ENCODE measurements at places on chromosomes 7 and 10. TPM values are rescaled to one million over a fixed set of nuclear protein-coding genes. Genes with fewer than 3 reads are reported as not detected.

GRCh38 chr10:30398193-30398592, 35.8 kb upstream of the MAP3K8 start:
- DNase-seq = no peak

- peak; percentile 74 for DNase-seq
Observed at GRCh38 chr10:121325490-121326231, 272.6 kb downstream of the FGFR2 start.

GRCh38 chr10:48253970-48254657, 20.4 kb downstream of the FRMPD2 start:
- DNase-seq = peak; percentile 28

- no peak for DNase-seq
Observed at GRCh38 chr10:89887830-89888229, 186.4 kb downstream of the KIF20B start.

- DNase-seq = peak; percentile 30
Observed at GRCh38 chr10:30000802-30001571, 58.4 kb downstream of the JCAD start.

- DNase-seq = no peak
Observed at GRCh38 chr7:70660819-70661191, 471.1 kb upstream of the GALNT17 start.

Gene STEAP2
- total RNA-seq = 8.2 TPM

- DNase-seq = no peak
Observed at GRCh38 chr7:17385612-17386011, 87.2 kb downstream of the AHR start.

GRCh38 chr10:16713290-16713689, 103.9 kb downstream of the RSU1 start:
- DNase-seq = no peak

Gene FAM180A
- not detected for total RNA-seq

Gene LBX1
- total RNA-seq = not detected

Gene IFIT1B
- not detected for total RNA-seq

Gene GPR26
- not detected for total RNA-seq

DNA sequence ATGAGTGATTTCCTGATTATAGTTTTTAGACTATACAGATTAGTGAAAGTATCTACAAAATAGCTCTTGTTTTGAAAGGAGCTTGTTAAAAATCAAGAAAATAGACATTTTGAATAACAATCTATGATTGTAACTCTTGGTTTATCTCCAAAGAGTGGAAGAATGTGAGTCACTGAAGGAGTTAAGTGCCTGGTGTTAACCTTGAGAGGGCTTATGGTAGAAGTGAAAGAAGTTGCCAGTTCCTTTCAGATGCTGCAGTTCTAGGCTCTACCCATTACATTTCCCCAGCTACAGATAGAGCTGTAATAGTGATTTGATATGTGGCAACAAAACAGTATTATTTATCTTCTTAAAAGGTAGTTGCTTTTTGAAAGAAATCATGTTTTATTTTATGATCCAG, 12.7 kb downstream of the NRBF2 start:
- no peak for DNase-seq

DNA sequence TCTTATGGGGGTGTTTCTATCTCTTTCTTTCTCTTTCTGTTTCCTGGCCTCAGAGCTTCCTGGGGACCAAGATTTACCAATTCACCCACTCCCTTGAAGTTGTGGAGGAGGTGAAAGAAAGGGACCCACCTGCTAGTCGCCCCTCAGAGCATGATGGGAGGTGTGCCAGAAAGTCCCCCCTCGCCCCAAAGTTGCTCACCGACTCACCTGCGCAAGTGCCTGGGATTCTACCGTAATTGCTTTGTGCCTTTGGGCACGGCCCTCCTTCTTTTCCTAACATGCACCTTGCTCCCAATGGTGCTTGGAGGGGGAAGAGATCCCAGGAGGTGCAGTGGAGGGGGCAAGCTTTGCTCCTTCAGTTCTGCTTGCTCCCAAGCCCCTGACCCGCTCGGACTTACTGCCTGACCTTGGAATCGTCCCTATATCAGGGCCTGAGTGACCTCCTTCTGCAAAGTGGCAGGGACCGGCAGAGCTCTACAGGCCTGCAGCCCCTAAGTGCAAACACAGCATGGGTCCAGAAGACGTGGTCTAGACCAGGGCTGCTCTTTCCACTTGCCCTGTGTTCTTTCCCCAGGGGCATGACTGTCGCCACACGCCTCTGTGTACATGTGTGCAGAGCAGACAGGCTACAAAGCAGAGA, 12.2 kb downstream of the AQP1 start:
- no peak for DNase-seq

Gene MMD2
- total RNA-seq = not detected

Gene NRCAM
- total RNA-seq = 0.61 TPM

Gene CUX1
- total RNA-seq = 48.3 TPM

Gene SEMA3A
- total RNA-seq = 9.4 TPM

Gene HOXA3
- total RNA-seq = 27.8 TPM

Gene TDRD1
- total RNA-seq = not detected

GRCh38 chr7:542713-543500, 23.3 kb upstream of the PDGFA start:
- DNase-seq = peak; percentile 39

DNA sequence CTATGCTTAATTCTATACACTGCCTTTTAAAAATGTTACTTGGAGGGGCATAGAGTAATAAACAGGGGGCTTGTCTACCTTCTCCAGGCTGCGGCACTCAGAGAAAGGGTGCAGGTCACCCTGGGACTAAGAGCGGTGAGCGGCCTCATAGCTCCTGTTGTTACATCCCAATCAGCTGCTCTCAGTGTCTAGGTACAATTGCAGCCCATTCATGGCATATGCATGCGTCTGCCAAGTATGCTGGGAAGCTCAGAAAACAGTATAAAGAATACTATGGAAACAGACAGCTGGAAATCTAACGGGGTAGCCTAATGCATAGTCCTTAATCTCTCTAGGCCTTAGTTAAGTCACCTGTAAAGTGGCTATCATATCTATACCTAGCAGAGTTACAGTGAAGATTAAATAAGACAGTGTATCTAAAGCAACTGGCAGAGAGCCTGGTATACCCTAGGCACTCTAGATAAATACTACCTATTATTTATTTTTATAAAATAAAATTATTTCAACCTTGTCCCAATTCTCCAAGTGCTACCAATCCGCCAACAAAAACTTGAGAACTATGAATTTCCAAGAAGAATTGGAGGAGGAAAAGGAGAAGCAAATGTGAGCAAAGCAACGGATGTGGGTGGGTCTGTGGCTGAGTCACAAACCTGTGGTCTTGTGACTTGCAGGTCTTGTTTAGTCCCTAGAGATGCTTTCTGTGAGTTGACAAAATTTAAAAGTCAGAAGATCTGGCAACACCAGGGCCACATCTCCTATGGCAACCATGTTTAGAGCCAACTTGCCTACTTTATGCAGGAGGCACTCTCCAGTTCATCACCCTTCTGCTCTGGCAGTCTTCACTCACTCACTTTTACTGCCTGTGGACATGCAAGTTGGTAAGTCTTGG, 183.0 kb downstream of the RAPGEF5 start:
- peak; percentile 63 for DNase-seq

DNA sequence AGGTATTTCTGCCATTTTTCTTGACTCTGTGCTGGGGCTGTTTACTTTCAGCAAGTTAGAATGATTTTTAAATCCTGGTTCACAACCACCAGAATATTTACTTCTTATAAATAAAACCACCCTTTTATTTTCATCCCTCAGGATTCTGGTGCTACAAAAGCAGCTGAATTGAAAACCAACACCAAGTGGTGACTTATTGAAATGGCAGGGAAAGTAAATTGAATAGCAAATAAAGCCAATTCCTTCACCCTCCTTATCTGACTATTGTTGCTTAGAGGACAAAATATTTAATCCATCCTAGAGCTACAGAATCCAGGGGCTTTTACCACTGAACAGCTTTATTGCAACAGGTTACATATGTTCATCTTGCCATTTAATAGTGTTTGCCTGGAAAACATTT, 828.6 kb upstream of the GHITM start:
- no peak for DNase-seq

GRCh38 chr7:153522261-153522660, 529.9 kb upstream of the DPP6 start:
- no peak for DNase-seq

GRCh38 chr10:26950934-26951333, 90.2 kb upstream of the ABI1 start:
- DNase-seq = no peak

DNA sequence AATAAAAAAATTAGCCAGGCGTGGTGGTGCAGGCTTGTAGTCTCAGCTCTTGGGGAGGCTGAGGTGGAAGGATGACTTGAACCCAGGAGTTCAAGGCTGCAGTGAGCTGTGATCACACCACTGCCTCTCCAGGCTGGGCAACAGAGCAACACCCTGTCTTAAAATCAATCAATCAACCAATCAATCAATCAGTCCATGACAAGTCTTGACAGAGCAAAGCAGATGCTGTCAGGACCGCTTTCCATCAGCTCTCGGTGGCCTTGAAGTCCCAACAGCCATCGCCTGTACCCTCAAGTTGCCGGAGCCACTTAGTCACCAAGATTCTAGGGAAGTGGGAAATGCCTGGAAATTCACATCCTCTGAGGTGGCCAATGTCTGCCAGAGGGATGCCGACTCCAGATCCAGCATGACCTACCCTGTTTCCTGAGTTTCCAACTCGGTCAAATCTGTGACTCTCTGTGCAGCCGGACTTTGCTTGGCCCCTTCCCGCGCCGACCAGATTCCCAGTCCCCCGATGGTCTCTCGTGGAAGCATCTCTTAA, 871 bp upstream of the CCL24 start:
- DNase-seq = no peak

DNA sequence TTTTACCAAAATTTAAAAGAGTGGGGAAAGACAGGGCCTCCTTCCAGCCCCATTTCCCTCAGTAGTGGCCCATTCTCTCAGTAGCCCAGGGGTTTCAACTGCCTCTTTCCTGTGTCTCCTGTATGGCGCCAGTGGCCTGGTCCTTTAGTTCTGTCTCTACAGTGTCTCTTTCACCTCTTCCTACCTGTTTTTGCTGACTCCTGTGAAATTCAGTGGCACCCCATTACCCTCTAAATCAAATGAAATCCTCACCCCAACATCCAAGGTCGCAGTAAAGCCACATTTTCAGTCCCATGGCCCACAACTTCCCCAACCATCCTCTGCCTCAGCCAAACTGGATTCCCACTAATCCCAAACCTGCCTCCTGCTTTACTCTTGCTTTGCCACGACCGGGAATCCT, 200.7 kb downstream of the IPMK start:
- DNase-seq = no peak

DNA sequence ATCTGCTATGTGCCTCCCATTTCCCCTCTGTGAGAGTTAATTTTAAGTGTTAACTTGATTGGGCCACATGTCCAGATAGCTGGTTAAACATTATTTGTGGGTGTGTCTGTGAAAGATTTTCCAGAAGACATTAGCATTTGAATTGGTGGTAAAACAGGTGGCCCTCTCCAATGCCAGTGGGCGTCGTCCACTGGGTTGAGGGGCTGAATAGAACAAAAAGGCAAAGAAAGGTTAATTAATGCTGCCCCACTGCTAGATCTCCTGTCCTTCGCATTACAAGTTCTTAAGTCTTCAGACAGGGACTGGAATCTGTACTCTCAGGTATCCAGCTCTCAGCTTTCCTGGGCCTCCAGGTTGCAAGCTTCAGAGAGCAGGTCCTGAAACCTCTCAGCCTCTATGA, 1160.9 kb upstream of the LRRN3 start:
- DNase-seq = no peak

GRCh38 chr10:30029164-30029871, 30.1 kb downstream of the JCAD start:
- DNase-seq = no peak

Gene ADAP1
- total RNA-seq = 535 TPM

Gene FKBP6
- not detected for total RNA-seq

GRCh38 chr7:78690174-78690573, 763.3 kb downstream of the MAGI2 start:
- no peak for DNase-seq

- no peak for DNase-seq
Observed at GRCh38 chr7:47031786-47032535, 550.0 kb downstream of the TNS3 start.

DNA sequence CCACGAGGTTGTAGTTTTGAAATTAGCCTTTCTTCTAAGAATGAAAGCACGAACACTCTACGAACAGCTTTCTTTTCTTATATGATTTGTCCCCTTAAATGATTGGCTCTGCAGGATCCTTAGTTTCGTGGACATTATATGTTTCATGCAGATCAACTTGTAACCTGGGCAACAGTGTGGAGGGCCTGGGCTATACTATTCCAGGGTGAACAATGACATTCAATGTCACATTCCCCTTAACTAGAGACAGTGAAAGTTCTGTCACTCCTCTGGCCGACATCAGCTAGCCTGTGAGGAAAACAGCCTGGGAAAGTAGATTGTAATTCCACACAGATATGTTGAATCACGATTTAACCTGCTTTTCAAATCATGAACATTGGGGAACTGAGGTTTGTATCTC, 23.4 kb downstream of the TAS2R16 start:
- no peak for DNase-seq

DNA sequence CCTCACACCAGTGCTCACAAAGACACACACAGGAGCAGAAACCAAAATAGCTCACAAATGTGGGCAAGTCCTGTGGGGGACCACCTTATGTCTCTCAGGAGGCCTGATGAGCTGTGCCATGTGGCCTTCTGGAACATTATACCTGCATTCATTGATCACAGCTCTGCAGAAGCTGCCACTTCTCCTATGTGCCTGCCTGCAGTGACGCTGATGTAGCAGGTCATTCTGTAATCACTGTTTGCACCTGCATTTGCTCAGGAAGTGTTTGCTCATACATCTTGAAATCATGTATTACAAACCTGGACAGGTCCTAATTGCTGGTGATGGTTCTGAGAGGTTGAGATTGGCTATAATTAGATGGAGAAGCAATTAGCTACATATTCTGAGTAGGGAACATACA, 310.2 kb downstream of the AUTS2 start:
- DNase-seq = no peak

- DNase-seq = no peak
Observed at GRCh38 chr7:30422922-30423321, 55.7 kb downstream of the NOD1 start.

GRCh38 chr7:117247809-117248208, 75.0 kb downstream of the WNT2 start:
- DNase-seq = no peak

DNA sequence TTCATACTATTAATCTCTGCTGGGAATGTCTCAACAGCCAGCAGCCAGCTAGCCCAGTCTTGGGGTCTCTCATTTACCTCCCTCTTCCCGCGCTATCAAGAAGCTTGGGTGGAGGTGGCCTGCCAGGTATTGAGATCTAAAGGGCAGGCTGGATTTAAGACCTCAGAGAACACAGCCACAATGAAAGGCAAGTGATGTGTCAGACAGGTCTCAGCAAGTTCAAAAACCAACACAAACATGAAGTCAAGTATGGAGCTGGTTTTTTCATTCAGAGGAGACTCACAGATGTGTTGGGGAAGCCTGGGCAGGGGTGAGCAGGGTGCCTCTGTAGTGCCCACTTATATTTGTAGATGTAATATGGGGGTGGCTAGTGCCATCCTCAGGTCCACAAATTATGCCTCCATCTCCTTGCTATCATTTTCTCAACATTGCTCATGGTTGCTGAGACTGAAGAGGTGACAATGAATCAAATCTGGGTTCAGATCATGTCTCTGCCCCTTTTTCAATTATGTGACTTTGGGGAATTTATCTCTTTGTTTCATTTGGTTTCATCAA, 27.7 kb upstream of the CROT start:
- no peak for DNase-seq

- no peak for DNase-seq
Observed at GRCh38 chr7:134089446-134089845, 37.7 kb upstream of the LRGUK start.

Gene NUPR2
- not detected for total RNA-seq

Gene ADRB1
- total RNA-seq = 1.3 TPM

- no peak for DNase-seq
Observed at GRCh38 chr7:155316427-155317113, 18.9 kb downstream of the INSIG1 start.

GRCh38 chr10:72812753-72813430, 80.6 kb upstream of the OIT3 start:
- DNase-seq = peak; percentile 18

Gene SPOCK2
- 0.34 TPM for total RNA-seq
